Smooth muscle cell of bladder (primary cell): ENCODE measurements at places on chromosomes 12 and 14. TPM values are rescaled to one million over a fixed set of nuclear protein-coding genes. Genes with fewer than 3 reads are reported as not detected.

Gene COL2A1
- total RNA-seq = not detected in 2 replicates

Gene SERPINA12
- total RNA-seq = not detected in 2 replicates

Gene GAPDH
- 7,747 and 9,147 TPM in 2 replicates for total RNA-seq

Gene MYH6
- total RNA-seq = not detected in 2 replicates

Gene NEDD8
- total RNA-seq = 226 and 239 TPM in 2 replicates

Gene NUAK1
- total RNA-seq = 17.9 and 25.8 TPM in 2 replicates

Gene GALNT8
- total RNA-seq = under 0.01 and 0.18 TPM in 2 replicates

Gene FUT8
- total RNA-seq = 137 and 141 TPM in 2 replicates

Gene PSMA6
- total RNA-seq = 205 and 262 TPM in 2 replicates

Gene HOXC10
- 0.18 and 0.43 TPM in 2 replicates for total RNA-seq

Gene MIPOL1
- total RNA-seq = 8.0 and 10.4 TPM in 2 replicates

Gene CMAS
- total RNA-seq = 17.1 and 22.1 TPM in 2 replicates

Gene TC2N
- 0.28 and 0.65 TPM in 2 replicates for total RNA-seq

Gene C12orf60
- total RNA-seq = 0.57 and 0.74 TPM in 2 replicates

Gene LTB4R
- 0.71 and 1.9 TPM in 2 replicates for total RNA-seq

Gene SERPINA10
- not detected in 2 replicates for total RNA-seq

Gene RGS6
- not detected in 2 replicates for total RNA-seq

Gene RTL1
- total RNA-seq = not detected in 2 replicates

Gene KRT85
- not detected in 2 replicates for total RNA-seq

Gene FAM90A1
- total RNA-seq = under 0.01 and 0.09 TPM in 2 replicates

Gene ARMH4
- 1.00 and 4.0 TPM in 2 replicates for total RNA-seq

Gene SYNE3
- 5.7 and 7.1 TPM in 2 replicates for total RNA-seq

Gene SLC6A13
- 0.14 and 0.18 TPM in 2 replicates for total RNA-seq

Gene MYO1H
- 0.14 TPM in 1 of 2 replicates, not detected in the other for total RNA-seq

Gene DGLUCY
- 34.7 and 41.5 TPM in 2 replicates for total RNA-seq

Gene KCNC2
- total RNA-seq = not detected in 2 replicates
